ENCODE measurements at places on chromosomes 6 and 20. TPM values are rescaled to one million over a fixed set of nuclear protein-coding genes. Genes with fewer than 3 reads are reported as not detected.

DNA sequence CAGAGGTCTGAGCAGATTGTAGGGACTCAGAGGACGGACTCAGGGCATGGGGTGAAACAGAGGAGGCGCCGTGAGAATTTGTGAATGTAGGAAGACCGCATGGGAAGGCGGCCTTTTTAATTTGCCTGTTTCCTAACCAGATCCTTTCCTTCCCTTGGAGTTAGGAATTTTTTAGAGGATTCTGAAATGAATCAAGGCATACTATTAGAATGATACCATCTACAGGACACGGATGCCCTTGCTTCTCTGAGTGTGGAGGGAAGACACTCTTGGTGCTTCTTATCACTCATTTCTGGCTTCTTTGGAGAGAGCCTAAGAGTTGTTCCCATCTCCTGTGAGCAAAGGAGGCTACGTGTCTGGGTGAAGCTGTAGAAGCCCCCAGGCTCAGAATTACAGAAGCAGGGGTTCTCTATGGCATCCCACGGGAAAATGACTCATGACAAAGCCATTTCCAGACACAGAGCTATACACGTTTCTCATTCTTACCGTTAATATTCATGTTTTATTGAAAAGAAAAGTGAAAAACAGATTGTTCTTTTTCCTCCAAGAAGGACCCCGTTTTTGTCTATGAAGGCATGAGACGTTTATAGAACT is 148.5 kb downstream of the EDN3 start:
- H3K4me1 ChIP-seq, result no peaks in the 10 kb centered on the region
- DNase-seq, result no peak
- no peaks in the 10 kb centered on the region for H3K27me3 ChIP-seq
- no peak overlapping the region for H3K4me3 ChIP-seq

The VSX1 gene
- total RNA-seq, result not detected

The MUCL3 gene
- total RNA-seq, result not detected

GRCh38 chr6:7166410-7167293 is 58.9 kb downstream of the RREB1 start:
- DNase-seq, result no peak
- H3K4me3 ChIP-seq, result no peak overlapping the region
- no peaks in the 10 kb centered on the region for H3K27me3 ChIP-seq
- peaks cover 55% of the 10 kb centered on the region for H3K4me1 ChIP-seq
- no peaks in the 10 kb centered on the region for H3K36me3 ChIP-seq

The CMTR1 gene
- total RNA-seq, result 41.3 TPM

Data from tibial nerve (tissue), 4 donors.